ENCODE measurements at places on chromosomes 3 and 15. TPM values are rescaled to one million over a fixed set of nuclear protein-coding genes. Genes with fewer than 3 reads are reported as not detected.

RAB7A gene
- 262 TPM for polyA plus RNA-seq

C15orf62 gene
- 3.3 TPM for polyA plus RNA-seq

GRCh38 chr15:67456677-67457529, 64.0 kb upstream of the C15orf61 start:
- peak; percentile 69 for DNase-seq

- no peak for DNase-seq
Measured at GRCh38 chr3:195425849-195426248, 17.0 kb downstream of the ACAP2 start.

- DNase-seq, result no peak
Measured at GRCh38 chr3:47594792-47595191, 16.1 kb upstream of the CSPG5 start.

GRCh38 chr15:71334873-71335272, 219.6 kb downstream of the THSD4 start:
- no peak for DNase-seq

- no peak for DNase-seq
Measured at GRCh38 chr3:48407542-48408099, 22.3 kb downstream of the PLXNB1 start.

DNA sequence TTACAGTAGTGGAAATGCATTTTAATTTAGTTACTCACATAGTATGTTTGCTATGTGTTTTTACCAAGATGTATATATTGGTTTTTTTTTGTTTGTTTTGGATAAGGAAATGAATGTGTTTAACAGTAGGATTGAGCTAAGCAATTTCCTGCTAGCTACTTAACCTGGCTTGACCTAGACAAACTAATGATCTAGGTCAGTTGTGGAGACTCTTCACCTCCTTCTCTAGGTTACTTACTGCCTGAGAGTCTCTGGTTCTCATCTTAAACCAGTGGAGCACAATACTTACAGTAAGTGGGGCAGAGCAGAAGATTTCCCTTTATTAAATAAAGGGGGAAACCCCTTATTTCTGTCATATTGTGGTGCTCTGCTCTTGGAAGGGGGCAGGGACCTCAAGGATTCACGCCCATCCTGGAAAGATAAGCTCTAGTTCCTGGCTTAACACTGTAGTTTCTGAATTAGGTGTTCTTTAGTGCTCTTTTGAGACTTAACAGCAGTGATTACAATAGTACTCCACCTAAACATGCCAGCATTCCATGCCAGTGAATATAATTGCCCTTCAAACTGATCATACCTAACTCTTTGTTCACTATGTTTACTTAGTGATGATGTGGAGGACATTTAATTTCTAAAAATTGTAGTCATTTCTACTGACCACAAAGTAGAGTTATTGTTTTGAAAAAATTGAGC, 79.9 kb downstream of the UBP1 start:
- DNase-seq, result no peak
